ENCODE measurements at places on chromosomes 16 and 17.
A peak's percentile ranks its signal among the peaks of the same experiment; 100 is the strongest.

DNA sequence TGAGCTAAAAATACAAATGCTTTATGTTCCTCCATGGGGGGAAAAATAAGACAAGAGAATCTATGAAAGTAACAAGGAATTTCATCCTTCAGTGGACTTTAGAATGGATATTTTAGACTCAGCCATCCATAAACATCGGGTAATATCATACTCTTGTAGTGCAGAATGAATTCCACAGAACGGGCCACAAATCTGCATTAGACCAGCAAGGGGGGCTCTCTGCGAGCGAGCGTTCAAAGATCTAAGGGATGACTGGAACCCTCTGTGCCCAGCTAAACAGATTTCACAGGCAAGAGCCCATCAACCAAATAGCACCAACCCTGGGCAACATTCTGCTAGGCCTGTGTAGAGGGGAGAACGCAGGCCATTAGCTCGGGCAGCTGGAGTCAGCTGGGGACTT, 537.9 kb upstream of the CDH11 start:
- no peak for DNase-seq

DNA sequence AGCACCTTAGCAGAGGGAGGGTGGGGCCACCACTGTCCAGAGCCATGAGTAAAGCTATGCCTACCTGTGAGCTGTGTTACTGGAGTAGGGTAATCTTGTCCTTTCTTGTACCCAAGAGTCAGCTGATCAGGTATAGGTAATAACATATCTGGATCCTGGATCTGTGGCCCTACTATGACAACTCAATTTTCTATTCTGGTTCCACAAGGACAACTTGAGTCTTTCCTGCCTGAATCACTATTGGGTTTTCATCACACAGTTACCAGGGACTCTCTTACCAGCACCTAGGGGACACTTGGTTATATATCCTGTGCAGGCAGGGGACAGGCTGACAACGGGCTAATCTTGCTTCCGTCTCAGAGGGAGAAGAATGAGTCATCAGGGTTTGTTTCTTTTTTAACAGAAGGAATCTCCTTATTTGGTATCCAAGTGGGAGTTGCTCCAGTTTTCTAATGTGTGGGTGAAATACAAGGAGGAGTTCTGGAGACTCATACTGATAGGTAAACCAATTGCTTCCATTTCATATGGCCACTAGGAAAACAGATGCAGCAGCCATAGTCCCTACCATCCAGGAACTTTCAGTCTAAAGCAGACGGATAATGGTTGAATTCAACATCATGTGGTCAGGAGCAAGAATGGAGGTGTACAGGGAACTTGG, 6.8 kb downstream of the ZNF267 start:
- peak; percentile 72 for DNase-seq

DNA sequence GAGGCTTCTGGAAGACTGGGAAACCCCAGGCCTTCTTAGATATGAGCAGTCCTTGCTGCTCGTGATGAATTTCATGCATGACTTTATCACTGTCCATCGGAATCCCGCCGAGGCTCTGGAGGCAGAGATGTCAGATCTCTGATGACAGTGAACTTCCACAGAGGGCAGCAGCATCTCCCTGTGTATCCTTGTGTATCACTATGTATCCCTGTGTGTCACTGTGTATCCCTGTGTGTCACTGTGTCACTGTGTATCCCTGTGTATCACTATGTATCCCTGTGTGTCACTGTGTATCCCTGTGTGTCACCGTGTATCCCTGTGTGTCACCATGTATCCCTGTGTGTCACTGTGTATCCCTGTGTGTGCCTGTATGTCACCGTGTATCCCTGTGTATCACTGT, 160.2 kb upstream of the CHMP6 start:
- no peak for DNase-seq

GRCh38 chr17:29533976-29534375, 32.9 kb downstream of the ABHD15 start:
- DNase-seq: no peak

- no peak for DNase-seq
These were observed 112.5 kb downstream of the MSI2 start for GRCh38 chr17:57368637-57369336.

DNA sequence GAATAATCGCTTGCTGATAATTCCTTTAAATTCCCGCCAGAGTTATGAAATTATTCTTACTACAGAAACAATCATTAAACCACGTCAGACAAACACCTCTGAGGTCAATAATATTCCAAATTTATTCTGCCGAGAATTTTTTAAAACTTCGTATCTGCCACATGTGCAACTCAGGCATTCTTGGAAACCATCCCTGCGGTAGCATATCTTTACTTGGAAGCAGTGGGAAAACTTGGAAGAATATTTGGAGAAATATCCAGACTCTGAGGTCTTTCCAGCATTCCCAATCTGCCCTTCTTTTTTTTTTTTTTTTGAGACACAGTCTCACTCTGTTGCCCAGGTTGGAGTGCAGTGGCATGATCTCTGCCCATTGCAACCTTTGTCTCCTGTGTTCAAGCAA, 2.0 kb upstream of the CCL11 start:
- DNase-seq: no peak

DNA sequence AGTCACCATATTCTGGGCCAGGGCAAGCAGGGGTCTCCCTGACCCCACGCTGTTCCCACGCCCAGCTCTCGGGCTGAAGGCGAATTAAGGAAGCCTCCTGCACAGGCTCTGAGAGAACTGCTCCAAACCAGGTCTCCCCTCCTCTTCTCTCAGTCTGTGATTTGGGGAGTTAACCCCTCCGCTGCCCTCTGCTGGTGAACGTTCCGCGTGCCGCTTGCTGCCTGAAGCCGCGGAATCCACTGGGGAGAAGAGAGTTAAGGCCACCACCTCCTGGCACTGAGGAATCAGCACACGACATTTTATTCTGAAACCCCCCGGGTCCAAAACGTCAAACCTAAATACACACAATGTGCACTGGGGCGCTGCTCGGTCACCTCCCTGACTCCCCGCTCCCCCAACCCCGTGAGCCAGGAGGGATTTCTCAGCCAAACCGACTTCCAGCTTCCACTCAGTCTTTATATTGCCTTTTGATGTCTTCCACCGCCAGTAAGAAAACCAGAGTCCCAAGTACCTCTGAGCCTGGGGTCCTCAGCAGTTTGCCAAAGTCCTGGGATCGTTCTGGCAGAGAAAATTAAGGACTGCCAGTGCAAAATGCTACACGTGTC, 54.4 kb upstream of the RCVRN start:
- no peak for DNase-seq

DNA sequence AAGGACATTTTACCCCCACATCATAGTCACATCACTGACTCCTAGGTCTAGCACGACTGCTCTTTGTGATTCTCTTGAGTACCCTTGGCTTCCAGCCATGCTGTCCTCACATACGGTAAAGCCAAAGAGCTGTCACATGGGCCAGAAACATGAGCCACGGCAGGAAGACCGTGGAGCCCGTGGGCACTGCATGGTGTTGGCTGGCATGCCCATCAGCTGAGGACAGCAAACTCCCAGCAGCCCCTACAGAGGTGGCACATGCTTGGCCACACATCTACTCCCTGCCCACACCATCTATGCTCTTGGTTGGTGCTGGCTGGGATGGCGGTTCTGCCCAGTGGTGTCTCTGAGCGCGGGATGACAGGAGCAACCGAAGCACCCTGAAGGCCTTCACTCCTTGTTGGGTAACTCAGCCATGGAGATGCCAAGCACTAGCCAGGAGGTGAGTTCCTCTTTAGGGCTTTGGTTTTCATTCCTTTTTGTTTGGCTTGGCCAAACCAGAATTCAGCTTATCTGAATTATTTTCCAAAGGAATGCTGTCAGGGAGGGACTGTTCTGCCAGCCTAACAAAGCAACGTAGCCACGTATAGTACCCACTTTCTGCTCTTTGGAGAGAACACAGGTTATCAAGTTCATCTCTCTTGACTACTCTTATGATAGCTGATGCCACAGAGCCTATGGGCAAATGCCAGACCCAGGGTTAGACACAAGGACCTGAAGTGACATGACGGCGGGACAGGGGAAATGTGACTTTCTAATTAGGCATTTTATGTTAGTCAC, 10.0 kb downstream of the TNFAIP1 start:
- no peak for DNase-seq

DNA sequence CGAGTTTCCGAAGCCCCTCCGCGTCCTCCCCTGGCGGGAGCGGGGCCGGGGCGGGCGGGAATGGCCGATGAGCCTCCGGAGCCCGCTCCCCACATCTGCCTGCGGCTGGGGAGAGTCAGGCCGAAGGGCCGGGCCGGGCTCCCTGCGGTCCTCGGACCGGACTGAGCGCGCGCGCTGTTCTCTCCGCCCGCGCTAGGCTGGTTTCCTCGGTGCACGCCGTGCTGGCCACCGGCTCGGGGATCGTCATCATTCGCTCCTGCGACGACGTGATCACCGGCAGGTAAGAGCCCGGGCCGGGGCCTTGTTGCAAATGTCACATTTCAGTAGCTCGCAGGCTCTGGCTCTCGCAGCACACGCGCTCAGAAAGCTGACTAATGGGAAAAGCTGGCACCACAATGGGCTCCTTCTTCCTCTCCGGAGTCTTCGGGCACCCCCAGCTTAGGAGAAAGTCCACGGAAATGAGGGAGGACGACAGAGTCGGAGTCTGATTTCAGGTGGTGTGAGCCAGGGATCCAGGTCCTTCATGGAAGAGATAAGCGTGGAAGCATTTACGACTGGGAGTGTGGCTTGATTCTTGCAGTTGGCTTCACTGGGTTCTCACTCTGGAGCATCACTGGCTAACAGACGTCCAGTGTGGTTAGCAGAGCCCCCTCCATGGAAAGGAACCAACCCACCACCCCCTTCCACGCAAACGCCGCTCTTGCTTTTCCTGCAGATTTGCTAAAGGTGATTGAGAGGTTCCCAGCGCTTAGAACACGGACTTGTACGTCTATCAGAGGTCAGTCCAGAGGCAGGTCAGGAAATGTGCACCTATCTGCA, 715 bp downstream of the TLCD3A start:
- DNase-seq: no peak

DNA sequence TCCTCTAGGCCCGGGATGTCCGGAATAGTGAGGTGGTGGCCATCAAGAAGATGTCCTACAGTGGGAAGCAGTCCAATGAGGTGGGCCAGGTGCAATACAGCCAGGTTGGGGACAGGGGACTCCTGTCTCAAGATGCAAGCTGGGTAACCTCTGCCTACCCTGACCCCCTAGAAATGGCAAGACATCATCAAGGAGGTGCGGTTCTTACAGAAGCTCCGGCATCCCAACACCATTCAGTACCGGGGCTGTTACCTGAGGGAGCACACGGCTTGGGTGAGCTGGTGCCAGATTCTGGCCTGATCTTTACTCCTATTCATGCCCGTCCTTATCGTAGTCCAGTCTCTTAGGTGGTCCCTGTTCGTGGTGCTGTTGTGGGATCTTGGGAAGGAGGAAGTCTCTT, 4.4 kb downstream of the TAOK2 start:
- DNase-seq: no peak

DNA sequence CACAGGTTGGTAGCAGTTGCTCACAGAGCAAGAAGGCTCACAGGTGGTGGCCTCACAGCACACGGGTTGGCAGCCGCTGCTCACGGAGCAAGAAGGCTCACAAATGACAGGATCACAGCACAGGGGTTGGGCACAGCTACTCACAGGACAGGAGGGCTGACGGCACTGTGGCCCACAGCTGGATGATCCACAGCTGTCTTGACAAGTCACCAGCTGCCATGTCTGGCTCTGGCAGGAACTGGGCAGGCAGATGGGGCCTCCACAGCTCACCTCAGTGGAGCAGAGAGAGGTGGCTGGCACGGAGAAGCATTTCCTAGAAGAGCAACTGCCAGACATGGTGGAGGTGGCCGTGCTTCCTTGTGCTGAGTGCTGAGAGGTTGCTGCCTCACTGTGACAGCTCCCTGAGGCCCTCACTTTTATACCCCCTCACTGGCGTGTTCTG, at the start of gene KRTAP16-1:
Gene KRTAP16-1, minus strand, starts transcription at position 392 of the 442 bp plus-strand sequence. Its CDS starts 56 bp downstream, at position 336.
- no peak for DNase-seq

DNA sequence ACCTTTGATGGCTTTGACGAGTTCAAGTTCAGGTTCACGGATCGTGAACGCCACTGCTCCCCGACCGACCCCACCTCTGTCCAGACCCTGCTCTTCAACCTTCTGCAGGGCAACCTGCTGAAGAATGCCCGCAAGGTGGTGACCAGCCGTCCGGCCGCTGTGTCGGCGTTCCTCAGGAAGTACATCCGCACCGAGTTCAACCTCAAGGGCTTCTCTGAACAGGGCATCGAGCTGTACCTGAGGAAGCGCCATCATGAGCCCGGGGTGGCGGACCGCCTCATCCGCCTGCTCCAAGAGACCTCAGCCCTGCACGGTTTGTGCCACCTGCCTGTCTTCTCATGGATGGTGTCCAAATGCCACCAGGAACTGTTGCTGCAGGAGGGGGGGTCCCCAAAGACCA, 17.6 kb downstream of the NOD2 start:
- no peak for DNase-seq

DNA sequence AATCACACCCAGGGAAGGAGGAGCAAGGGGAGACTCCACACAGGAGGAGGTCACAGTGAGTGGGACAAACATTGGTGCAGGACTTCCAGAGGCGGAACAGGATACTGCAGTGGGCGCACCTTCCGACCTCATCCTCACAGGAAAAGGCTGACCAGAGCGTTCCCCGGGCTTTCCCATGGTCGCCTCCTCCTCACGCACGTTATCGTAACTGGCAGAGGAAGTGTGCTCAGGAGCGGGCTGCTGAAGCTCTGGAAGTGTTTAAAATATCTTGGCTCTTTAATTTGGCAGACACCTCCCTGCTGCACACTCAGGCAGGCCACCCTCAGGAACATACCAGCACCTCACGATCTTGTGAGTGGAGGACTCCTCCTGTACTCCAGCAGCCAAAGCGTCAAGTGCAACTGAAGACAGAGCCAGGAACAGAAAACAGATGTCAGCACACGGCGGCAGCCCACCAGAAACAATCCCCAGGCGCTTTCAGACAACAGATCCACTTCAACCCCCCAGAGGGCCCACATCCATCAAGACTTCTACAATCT, 17.5 kb downstream of the FANCA start:
- DNase-seq: no peak

DNA sequence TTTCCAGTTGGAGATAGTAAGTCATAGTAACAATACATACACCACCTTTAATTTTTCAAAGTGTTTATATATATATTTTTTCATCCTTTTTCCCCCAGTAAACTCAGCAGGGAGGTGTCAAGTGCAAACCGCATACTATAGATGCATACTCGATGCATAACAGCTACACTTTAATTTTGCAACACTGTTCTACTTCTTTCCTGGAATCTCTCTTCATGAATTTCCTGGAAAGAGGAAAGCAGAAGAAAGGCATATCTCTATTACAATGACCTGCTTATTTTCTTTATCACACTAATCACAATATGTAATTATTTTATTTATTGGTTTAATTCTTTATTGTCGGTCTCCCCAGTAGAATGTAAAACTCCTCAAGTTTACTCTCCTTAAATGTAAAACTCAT, 140.0 kb downstream of the SNX11 start:
- no peak for DNase-seq

GRCh38 chr16:10737068-10737625, 6.5 kb upstream of the NUBP1 start:
- peak; percentile 53 for DNase-seq

- DNase-seq: no peak
These were observed 240.1 kb downstream of the SLC39A11 start for GRCh38 chr17:72852277-72852938.

Measured in T-helper 1 cell (primary cell).